Stimulated activated memory B cell treated with anti-CD40 and anti-IgM and Interleukin-4, amounts not matched to agents 10 μg/mL and 1 μg/mL and 100 μg/mL, for 72 hours (primary cell): ENCODE measurements at places on chromosomes 2 and 18.

GRCh38 chr2:54065411-54065810 is 50.0 kb upstream of the ACYP2 start:
- H3K4me1 ChIP-seq = peaks cover 21% of the 10 kb centered on the region
- no peak overlapping the region for H3K27ac ChIP-seq
- no peak for ATAC-seq
- peaks cover 7% of the 10 kb centered on the region for H3K36me3 ChIP-seq
- H3K27me3 ChIP-seq = no peaks in the 10 kb centered on the region
- no peak overlapping the region for H3K4me3 ChIP-seq

GRCh38 chr2:178962805-178963433 is 87.0 kb downstream of the CCDC141 start:
- no peak overlapping the region for H3K27ac ChIP-seq
- H3K4me1 ChIP-seq = no peaks in the 10 kb centered on the region
- H3K27me3 ChIP-seq = no peaks in the 10 kb centered on the region
- peak; percentile 89 for ATAC-seq

- H3K4me1 ChIP-seq = no peaks in the 10 kb centered on the region
- H3K27ac ChIP-seq = no peak overlapping the region
- H3K27me3 ChIP-seq = no peaks in the 10 kb centered on the region
These were observed 734.9 kb downstream of the EPHA4 start for GRCh38 chr2:220837226-220837625.

DNA sequence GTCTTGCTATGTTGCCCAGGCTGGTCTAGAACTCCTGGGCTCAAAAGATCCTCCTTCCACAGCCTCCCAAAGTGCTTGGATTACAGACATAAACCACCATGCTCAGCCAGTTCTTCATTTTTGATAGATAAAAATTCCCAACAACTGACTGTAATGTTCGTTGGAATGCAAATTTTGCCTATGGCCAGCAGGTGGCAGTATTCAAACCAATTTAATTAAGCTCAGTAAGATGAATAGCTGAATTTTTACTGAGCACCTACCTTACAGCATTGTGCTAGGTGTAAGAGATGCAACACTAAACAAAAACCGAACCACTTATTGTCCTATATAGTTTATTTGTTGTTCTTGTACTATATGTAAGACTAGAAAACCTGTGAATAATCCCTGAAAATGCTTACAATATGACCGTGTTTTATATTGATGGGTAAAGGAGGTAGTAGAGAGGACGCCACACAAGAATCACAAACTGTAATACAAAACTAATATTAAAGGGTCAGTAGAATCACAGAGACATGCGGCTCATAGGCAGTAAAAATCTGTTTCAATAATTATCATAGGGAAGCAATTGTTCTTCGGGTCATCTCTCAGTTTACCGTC is 8.2 kb upstream of the TMEM182 start:
- no peaks in the 10 kb centered on the region for H3K27me3 ChIP-seq
- peaks cover 21% of the 10 kb centered on the region for H3K4me1 ChIP-seq
- ATAC-seq = no peak
- H3K36me3 ChIP-seq = peaks cover 12% of the 10 kb centered on the region
- H3K4me3 ChIP-seq = no peak overlapping the region
- no peak overlapping the region for H3K27ac ChIP-seq

DNA sequence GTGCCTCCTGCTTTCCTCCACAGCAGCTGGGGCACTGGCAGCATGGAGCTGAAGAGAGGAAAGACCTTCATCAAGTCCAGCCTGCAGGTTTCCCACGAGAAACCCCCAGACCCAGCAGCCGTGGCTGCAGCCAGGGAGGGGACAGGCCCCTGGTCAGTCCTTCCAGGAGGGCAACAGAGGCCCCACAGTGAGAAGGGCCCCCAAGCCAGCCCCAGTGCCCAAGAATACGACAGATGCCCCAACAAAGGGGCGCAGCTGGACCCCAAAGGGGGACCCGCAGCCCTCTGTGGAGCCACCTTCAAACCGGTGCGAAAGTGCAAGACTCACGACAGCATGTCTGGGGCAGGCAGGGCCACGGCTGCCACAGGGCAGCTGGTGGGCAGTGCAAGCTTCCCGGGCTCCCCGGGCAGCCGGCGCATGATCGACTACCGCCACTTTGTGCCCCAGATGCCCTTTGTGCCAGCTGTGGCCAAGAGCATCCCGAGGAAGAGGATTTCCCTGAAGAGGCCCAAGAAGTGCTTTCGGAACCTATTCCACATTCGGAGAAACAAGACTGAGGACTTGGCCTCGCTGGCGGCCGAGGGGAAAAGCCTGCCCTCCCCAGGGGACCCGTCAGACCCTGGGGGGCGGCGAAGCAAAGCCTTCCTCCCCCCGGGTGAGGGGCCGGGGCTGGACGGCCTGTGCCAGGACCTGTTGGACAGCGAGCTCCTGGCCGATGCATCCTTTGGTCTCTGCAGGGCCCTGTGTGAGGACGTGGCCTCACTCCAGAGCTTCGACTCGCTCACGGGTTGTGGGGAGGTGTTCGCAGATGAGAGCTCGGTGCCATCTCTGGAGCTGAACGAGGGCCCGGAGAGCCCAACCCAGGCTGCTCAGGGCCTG is 6.9 kb downstream of the AMER3 start:
- no peak overlapping the region for H3K4me3 ChIP-seq
- H3K36me3 ChIP-seq = no peaks in the 10 kb centered on the region
- H3K27me3 ChIP-seq = peaks cover 50% of the 10 kb centered on the region
- no peak overlapping the region for H3K27ac ChIP-seq

- H3K4me3 ChIP-seq = no peak overlapping the region
- H3K36me3 ChIP-seq = no peaks in the 10 kb centered on the region
- H3K4me1 ChIP-seq = no peaks in the 10 kb centered on the region
- H3K27ac ChIP-seq = no peak overlapping the region
- ATAC-seq = no peak
These were observed 11.8 kb downstream of the NCKAP1 start for GRCh38 chr2:183026424-183026823.

- no peak overlapping the region for H3K4me3 ChIP-seq
- H3K36me3 ChIP-seq = no peaks in the 10 kb centered on the region
- H3K27ac ChIP-seq = no peak overlapping the region
- H3K27me3 ChIP-seq = no peaks in the 10 kb centered on the region
- no peak for ATAC-seq
These were observed 127.4 kb downstream of the DPP4 start for GRCh38 chr2:161946489-161947107.

DNA sequence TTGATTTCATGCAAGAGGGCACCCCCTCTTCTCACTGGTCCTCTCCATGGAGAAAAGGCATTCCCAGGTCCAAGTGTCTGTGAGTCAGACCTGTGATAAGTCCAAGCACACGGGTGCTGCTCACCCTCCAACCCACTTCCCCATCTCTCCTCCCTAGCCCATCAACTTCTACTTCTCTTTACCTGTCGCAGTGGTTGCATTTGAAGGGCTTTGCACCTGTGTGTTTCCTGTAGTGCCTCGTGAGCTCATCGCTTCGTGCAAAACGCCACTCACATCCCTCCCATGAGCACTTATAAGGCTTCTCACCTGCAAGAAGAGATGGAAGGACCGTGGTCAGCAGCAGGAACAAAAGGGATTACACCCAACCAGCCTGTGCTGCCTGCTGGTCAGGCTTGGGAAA is 77.5 kb downstream of the KLF7 start:
- H3K36me3 ChIP-seq = peaks cover 52% of the 10 kb centered on the region
- peaks cover 39% of the 10 kb centered on the region for H3K4me1 ChIP-seq
- H3K4me3 ChIP-seq = no peak overlapping the region
- peak; percentile 76 for ATAC-seq

DNA sequence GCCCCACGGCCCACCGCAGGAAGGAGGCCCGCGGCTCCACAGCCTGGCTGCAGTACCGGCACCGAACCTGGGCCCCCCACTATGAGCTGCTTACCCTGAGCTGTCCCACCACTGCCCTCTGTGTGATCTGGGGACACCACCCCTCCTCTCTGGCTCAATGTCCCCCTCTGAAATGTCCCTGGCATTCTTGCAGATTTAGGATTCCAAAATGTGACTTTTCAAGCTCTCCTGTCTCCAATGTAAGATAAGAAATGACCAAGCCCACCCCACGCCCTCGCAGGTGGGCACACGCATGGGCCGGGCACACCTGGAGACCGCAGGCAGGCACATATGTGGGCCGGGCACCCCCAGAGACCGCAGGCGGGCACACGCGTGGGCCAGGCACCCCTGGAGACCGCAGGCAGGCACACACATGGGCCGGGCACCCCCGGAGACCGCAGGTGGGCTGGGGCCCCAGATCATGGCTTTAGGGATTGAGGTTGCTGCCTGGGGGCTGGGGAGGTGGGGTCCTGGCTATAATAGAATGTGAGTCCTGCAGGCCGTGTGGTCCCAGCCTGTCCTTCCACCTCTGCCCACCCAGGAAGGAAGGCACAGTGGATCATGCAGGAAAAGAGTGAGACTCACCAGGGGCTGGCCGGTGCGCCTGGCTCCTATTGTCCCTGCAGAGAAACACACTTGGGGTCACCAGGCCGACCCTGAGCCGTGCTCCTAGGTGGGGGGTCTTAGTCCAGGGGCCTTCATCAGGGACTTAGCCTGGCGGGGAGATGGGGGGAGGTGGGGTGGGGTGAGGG is 7.2 kb downstream of the PDCD1 start:
- H3K27ac ChIP-seq = no peak overlapping the region
- H3K4me1 ChIP-seq = peaks cover 10% of the 10 kb centered on the region
- H3K4me3 ChIP-seq = no peak overlapping the region
- ATAC-seq = no peak
- H3K36me3 ChIP-seq = peaks cover 10% of the 10 kb centered on the region
- no peaks in the 10 kb centered on the region for H3K27me3 ChIP-seq

DNA sequence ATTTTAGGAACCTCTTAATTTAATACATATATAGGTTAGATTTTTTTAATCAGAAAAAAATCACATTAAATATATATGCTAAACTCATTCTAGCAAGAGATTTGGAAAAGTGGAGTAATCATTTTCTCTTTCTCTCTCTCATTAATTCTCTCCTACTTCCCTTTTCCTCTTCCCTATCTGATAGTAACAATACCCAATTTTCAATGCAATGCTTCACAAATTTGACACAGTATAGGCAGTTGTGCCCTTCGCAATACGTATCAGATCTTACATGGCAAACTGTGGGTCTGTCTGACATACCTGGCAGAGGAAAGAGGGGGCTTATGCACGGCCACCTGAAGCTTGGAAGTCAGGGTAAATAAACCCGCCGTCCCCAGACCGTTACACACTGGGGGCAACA is 444.3 kb downstream of the NBAS start:
- H3K4me3 ChIP-seq = no peak overlapping the region
- ATAC-seq = no peak
- peaks cover 21% of the 10 kb centered on the region for H3K36me3 ChIP-seq
- H3K4me1 ChIP-seq = peaks cover 6% of the 10 kb centered on the region
- no peak overlapping the region for H3K27ac ChIP-seq
- H3K27me3 ChIP-seq = peaks cover 4% of the 10 kb centered on the region

DNA sequence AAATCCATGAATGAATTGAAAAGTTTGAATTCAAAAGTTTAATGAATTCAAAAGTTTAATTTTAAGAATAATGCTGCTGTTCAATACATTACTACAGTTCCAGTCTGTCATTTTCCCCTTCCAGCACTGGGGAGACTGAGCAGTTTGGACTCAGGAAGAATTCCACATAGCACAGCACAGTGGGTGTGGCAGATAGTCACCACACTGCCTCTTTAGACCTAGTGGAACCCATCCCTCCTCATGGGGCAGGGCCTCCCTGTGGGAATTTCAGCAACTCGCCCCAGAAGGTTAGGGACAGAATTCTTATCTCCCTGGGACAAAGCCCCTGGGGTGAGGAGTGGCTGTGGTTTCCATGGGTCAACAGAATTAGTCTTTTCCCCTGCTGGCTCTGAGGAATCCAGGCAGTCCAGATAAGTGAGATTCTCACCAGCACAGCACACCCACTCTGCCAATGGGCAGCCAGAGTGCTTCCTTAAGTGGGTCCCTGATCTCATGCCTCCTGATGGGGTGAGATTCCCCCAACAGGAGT is 442.0 kb upstream of the SYT4 start:
- no peak overlapping the region for H3K27ac ChIP-seq
- H3K36me3 ChIP-seq = no peaks in the 10 kb centered on the region
- no peak for ATAC-seq

DNA sequence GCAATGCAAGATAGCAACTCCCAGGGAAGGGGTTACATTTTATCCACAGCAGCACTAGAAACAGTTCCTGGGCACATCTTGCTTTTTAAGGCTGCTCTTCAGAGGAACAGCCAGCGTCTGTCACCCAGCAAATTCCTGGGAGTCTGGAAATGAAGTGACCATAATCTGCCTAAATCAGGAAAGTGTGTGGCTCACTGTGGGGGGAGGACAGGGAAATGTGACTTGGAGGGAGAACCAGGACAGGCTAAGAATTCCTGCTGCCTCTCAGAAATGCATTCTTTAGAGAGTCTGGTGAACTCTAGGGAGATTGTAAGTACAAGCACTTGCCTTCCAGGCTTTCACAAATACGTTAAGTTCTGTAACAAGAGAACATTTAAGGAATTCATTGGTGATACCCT is 364.3 kb upstream of the SPHKAP start:
- H3K27ac ChIP-seq = no peak overlapping the region
- no peak for ATAC-seq
- no peaks in the 10 kb centered on the region for H3K36me3 ChIP-seq
- no peaks in the 10 kb centered on the region for H3K4me1 ChIP-seq

DNA sequence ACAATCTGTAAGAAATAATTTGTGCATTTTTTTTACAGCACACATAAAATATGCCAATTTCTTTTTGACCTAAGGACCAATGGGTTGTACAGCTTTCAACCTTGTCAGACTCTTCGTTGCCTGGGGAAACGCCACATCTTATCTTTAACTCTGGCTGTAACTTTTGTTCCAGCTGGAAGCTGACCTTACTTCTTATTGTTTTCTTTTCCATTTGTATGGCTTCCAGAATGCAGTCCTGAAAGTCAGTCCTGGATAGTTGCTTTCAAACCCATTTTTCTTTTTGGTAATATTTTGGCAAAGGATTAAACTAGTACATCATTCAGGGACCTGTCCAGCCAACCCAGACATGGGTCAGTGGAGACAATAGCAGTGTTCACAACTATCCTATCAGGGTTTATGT is 686.5 kb upstream of the CDH2 start:
- no peaks in the 10 kb centered on the region for H3K4me1 ChIP-seq
- ATAC-seq = no peak
- H3K27ac ChIP-seq = no peak overlapping the region
- H3K36me3 ChIP-seq = no peaks in the 10 kb centered on the region
- H3K4me3 ChIP-seq = no peak overlapping the region
- no peaks in the 10 kb centered on the region for H3K27me3 ChIP-seq

DNA sequence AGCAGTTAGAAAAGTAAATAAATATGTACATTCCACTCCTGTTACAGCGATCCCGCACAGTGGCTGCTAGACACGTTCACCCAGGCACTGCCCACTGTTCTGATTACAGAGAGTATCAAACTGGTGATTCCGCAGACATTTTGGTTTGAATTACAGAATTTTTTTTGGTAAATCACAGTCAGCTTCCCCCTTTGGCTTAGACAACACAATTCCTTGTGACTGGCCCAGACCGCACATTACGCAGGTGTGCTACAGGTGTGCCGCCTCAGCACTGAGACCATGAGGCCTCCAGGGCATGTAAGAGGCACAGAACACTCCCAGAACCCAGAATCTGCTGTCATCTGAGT is 112.3 kb downstream of the PXDN start:
- no peak overlapping the region for H3K4me3 ChIP-seq
- ATAC-seq = no peak
- H3K27me3 ChIP-seq = peaks cover 7% of the 10 kb centered on the region
